Activated CD4-positive, alpha-beta T cell treated with anti-CD3 and anti-CD28 coated beads for 24 hours (primary cell): ENCODE measurements at places on chromosomes 5 and 9.

GRCh38 chr5:963673-964531 is 44.7 kb upstream of the NKD2 start:
- DNase-seq: peak; percentile 18

- DNase-seq: no peak
Observed at GRCh38 chr9:134442486-134443173, 116.4 kb downstream of the RXRA start.

DNA sequence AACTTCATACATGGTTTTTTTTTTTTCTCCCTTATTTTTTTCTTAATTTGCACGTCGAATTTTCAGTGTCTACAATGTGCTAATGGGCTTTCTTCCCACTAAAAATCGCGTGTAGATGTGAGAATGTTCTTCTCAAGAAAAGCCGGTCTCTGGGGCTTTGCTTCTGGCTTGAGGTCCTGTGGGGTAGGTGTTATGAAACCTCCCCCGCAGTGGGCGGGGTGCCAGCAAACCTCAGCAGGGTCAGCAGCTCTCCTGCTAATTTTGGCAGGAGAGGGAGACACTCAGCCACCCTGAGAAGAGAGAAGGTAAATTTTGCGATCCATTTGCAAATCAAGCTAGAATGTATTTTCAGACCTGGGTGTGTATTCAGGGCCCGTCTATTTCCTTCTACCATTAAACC is 59.9 kb downstream of the NPR3 start:
- no peak for DNase-seq

DNA sequence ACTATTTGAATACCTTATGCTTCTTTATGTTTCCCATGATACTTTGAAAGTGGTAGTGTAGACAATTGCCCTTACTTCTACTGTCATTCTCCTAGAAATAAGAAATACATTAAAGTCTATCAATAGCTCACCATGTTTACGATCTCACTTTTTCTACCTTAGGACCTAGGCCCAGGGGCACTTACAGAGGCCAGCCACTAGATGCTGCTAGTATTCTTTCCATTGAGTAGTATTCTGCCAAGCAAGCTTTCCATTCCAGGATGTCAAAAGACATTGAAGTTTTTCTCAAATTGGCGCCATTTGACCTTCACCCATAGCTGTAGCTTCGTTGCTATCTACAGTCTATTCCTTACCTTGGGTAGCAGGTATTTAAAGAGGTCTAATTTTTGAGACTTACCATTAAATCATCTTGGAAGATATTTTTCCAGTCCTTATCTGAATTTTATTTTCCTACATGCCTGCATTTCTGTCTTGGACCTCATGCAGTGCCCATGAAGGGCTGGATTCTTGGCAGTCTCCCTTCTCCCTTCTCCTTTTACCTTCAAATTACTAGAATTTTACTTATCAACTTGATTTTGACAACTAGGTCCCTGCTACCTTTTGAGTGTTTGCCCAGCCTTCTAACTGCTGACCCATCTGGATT is 246.0 kb upstream of the NUDT12 start:
- DNase-seq: no peak

DNA sequence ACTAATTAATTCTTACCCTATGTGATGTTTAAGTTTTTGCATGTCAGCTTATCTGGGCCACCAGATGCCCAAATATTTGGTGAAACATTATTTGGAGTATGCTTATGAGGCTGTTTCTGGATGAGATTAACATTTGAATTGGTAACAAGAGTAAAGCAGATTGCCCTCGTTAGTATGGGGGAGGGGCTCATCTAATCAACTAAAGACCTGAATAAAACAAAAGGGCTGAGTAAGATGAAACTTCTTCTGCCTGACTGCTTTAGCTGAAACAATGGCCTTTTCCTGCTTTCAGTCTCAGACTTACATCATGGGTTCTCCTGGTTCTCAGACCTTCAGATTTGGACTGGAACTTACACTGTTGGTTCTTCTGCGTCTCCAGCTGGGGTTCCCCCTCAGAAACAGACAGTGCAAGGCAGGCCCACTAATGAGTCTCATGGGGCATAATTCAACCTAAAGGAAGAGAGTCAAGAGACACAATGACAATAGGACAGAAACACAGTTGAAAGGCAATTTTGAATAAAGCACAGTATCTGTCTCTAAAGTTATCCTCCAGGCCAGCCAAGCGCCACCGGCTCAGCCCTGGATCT is 288.4 kb downstream of the CAAP1 start:
- no peak for DNase-seq

- DNase-seq: no peak
Observed at GRCh38 chr9:68427216-68427977, 71.0 kb downstream of the PGM5 start.

GRCh38 chr9:6449645-6450044 is 36.6 kb downstream of the UHRF2 start:
- DNase-seq: no peak

GRCh38 chr5:57488215-57488955 is 5.8 kb upstream of the ACTBL2 start:
- DNase-seq: no peak

DNA sequence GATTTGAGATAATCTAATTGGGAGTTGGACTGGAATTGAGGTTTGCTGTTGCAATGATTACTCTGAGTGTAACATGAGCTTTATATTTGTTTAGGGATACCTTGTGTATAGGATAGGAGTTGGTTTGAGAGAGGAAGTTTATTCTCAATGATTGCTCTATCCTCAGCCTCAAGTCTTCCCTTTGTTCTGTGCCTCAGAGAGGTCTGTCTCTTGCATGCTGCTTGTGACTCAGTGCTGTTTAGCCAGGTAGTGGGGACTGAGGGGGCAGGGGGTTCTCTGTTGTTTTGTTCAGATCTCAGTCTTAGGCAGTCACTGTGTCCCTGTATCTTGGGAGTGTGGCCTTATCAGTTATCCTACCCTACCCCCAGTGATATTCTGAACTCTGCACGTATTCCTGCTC is 192.1 kb downstream of the SPATA31D1 start:
- DNase-seq: no peak

GRCh38 chr9:21789541-21790037 is 12.8 kb upstream of the MTAP start:
- DNase-seq: peak; percentile 27

GRCh38 chr5:59328709-59329296 is 564.7 kb downstream of the PDE4D start:
- DNase-seq: no peak

- no peak for DNase-seq
Observed at GRCh38 chr5:105812304-105812703, 1858.4 kb downstream of the EFNA5 start.

DNA sequence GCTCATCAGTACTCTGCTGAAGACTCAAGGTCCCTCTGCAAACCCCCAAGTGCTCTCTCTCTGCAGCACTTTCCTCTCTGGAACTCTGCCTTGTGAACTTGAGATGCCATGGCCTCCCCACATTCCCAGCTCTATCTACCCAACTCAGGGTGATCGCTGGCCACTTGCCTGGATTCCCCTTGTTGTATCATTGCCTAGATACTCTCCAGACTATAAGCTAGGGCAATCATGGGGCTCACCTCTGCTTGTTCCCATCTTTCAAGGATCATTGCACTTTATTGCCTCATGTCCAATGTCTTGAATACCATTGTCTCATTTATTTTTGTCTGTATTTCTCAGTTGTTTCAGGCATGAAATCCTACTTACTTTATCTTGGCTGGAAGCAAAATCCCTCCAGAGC is 144.1 kb downstream of the PLPPR1 start:
- DNase-seq: no peak

DNA sequence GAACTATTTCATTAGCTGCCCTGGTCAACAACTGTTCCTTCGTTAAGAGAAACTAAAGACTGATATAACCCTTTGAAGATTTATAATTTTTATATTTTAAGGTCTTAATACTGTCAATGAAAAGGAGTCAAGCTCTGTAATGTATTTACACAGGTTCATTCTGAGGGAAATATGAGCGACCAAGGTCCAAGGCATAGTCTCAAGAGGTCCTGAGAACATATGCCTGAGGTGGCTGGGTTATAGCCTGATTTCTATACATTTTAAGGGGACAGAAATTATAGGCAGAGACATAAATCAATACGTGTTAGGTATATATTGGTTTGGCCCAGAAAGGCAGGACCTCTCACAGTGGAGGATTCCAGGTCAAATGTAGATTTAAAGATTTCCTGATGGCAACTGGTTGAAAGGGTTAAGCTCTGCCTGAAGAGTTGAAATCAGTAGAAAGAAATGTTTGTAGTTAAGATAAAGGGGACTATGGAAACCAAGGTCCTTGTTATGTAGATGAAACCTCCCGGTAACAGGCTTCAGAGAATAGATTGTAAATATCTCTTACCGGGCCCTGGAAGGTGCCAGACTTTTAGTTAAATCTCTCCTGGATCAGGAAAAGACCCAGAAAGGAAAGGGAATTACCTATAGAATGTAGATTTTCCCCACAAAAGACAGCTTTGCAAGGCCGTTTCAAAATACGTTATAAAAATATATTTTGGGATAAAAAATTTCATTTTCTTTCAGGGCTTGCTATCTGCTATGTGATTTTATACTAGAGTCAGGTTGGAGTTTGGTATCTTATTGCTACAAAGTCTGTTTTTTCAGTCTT is 107.3 kb upstream of the PRLR start:
- DNase-seq: no peak

GRCh38 chr5:122713041-122713440 is 61.8 kb upstream of the SNX2 start:
- DNase-seq: no peak

GRCh38 chr5:102654559-102655349 is 100.4 kb upstream of the PAM start:
- DNase-seq: no peak

DNA sequence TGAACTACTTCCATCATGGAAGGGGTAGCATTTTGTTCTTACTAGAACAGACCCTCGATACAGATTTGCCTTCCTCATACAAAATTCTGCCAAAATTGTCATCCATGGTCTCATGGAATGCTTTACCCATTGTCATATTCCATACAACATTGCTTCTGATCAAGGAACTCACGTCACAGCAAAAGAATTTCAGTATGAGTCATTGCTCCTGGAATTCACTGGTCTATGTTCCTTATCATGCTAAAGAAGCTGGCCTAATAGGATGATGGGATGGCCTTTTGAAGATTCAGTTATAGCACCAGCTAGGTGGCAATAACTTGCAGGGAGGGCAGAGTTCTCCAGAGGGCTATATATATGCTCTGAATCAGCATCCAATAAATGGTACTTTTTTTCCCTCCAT is 18.2 kb upstream of the FNIP1 start:
- no peak for DNase-seq

DNA sequence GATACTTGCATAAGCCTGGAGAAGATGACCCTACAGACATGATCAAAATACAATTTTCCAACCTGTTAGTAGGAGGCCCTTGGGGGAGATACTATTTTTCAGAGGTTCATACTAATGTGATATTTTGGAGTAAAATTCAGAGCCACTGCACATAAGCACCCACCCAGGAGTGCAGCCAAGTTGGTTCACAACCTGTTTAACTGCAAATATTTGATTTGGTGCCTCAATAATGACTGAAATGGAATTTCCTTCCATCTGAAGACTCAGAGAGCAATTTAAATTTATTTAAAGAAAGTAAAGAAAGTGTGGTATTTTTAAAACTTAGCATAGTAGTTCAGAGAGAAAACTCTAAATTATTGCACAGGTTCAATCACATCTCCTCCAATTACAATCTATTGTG is 77.5 kb upstream of the FBN2 start:
- no peak for DNase-seq

GRCh38 chr5:27814983-27815382 is 776.6 kb upstream of the CDH9 start:
- DNase-seq: no peak

- no peak for DNase-seq
Observed at GRCh38 chr9:5278486-5278885, 26.0 kb downstream of the RLN2 start.

- DNase-seq: no peak
Observed at GRCh38 chr5:132504746-132505145, 14.2 kb upstream of the IRF1 start.

GRCh38 chr9:134347996-134348395 is 21.7 kb downstream of the RXRA start:
- no peak for DNase-seq

DNA sequence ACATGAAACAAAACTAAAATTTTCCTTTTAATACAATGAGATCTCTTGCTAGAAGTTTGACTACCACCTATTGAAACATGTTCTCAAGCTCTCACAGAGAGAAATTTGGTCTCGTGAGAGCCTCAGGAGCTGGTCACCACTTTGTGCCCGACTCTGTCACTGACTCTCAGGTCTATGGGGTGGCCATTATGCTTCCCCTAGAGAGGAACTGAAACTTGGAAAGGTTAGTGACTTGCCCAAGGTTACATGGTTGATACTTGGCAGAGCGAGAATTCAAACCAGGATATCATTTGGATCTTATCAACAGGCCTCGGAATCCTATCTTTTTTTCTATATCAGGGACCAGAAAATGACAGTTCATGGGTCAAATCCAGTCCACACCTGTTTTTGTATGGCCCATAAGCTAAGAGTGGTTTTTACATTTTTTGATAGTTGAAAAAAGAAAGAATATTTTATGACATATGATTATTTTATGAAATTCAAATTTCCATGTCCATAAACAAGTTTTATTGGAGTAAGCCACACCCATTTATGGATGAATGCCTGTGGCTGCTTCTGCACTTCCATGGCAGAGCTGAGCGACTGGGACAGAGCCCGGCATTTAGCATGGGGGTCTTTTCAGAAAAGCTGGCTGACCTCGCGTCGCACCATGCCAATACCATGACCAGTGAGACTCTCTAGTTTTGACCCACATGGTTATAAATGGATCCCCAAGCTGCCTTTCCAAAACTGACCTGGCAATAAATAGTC is 44.8 kb upstream of the EQTN start:
- DNase-seq: no peak

DNA sequence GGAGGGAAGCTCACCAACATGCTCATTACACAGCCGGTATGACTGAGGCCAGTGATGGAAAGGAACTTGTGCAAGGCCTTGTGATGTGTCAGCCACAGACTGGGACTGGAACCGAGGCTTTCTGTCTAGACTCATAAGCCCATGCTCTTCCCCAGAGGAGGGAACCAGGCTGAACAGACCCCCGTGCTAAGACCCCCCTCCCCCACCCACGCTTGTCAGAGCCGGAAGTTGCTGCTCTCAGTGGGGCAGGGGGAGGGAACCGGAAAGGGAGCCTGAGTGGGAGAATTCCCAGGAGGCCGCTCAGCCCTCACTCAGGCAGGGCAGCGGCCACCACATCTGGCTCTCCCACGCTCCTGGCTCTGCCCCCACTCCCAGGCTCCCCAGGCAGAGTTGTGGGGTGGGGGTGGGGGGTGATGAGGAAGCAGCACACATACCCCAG is 4.1 kb upstream of the PDGFRB start:
- no peak for DNase-seq

DNA sequence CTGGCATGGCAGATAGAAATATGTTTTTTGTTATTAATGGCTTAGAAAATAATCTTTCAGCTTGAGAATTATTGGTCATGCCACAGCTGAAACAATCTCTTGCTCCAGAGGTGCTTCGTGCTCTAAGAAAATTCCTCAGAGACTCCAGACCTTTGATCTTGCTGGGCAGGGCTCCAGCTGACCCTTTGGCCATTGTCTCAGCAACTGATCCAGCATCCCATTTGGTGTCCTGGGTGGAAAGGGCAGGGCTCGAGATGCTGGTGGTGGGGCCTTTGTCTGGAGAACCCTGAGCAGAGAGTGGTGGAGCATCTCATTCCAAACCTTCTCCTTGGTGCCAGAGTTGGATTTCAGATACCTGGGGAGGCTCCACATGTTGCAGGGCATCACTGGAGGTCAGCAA is 43.2 kb upstream of the PIK3R1 start:
- no peak for DNase-seq

- DNase-seq: no peak
Observed at GRCh38 chr5:57549566-57549965, 67.0 kb upstream of the ACTBL2 start.

GRCh38 chr5:130137681-130138080 is 233.4 kb downstream of the CHSY3 start:
- DNase-seq: no peak

- DNase-seq: no peak
Observed at GRCh38 chr5:82603033-82603987, 325.2 kb upstream of the RPS23 start.
